Central memory CD4-positive, alpha-beta T cell (primary cell): ENCODE measurements at places on chromosomes 4 and X.

- DNase-seq = no peak
Observed at GRCh38 chrX:134407065-134407376, 52.9 kb upstream of the HPRT1 start.

GRCh38 chr4:109408711-109409110, 24.9 kb upstream of the SEC24B start:
- DNase-seq = no peak

- no peak for DNase-seq
Observed at GRCh38 chrX:77510007-77510406, 62.8 kb downstream of the FGF16 start.

- DNase-seq = no peak
Observed at GRCh38 chr4:60133375-60133774, 1066.8 kb upstream of the ADGRL3 start.

DNA sequence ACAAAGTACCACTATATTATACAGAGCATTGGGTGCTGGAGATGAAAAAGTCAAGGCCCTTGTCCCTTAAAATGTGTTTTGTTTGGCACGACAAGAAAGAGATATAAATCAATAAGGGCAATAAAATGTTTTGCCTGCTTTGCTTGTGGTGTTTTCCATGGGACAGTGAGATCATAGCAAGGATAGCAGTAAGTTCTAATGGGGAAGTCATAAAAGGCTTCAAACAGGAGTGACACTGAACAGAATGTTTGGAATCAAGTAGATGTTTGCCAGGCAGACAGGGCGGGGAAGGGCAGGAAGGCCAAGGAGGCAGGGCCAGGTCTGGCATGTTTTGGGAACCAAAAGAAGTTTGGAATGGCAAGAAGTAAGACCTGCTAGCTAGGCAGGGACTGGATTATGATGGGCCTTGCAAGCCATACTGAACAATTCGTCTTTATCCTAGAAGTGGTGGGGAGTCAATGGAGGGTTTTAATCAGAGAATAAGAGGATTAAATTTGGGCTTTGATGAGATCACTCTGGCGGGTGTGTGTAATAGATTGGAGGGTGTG, 16.4 kb downstream of the FGF2 start:
- DNase-seq = no peak

- no peak for DNase-seq
Observed at GRCh38 chr4:17865866-17866363, 55.1 kb downstream of the NCAPG start.

DNA sequence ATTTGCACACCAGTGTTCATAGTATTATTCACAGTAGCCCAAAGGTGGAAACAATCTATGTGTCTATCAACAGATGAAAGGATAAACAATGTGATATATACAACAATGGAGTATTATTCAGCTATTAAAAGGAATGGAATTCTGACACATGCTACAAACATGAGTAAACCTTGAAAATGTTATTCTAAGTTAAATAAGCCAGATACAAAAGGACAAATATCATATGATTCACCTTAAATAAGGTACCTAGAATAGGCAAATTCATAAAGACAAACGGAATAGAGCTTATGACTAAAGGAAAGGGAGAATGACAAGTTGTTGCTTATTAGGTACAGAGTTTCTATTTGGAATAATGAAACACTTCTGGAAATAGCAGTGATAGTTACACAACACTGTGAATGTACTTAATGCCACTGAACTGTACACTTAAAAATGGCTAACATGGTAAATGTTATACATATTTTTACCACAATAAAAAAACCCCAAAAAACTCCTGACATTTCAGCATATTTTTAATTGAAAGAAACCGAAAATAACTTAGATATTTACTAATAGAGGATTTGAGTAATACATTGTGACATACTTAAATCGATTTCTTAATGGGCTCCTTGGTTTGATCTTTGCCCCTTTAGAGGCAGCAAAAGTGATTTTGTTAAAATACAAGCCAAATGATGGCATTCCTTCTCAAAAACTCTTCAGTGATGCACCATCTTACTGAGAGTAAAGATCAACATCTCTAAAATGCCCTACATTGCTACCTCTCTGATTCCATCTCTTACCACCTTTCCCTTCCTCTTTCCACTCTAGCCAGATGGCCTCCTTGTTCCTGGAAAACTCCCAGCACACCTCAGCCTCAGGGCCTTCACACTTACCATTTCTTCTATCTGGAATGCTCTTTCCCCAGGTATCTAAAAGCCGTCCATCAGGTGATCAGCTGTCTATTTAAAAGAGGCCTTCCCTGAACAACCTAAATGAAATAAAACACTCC, 8.6 kb upstream of the CYP2U1 start:
- DNase-seq = no peak

DNA sequence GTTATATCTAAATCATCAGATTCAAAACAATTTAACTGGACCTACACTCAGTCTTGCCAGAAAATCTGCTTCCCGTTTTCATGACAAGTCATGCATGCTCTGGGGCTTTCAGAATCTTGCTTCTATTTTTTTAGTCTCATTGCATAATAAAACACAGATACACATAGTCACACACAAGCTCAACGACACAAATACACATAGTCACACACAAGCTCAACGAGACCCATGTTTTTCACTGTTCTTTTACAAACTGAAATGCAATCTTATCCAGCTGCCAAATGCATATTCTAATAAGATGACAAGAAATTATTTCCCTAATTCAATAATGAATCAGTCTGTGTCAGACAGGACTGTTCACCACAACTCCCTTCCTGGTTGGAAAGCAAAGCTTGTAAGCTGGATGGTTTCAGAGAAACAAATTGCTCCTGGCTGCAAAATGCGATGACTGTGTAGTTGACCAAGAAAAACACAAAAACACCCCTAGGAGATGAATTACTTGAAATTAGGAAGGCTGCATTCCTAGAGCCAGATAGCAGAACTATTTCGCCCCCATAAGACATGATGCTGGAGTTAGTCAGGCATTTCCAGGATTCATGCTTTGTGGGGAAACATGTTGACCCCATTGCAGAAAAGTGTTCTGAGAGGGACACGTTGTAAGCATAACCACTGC, 208.7 kb downstream of the CHIC2 start:
- DNase-seq = no peak

- no peak for DNase-seq
Observed at GRCh38 chrX:39905538-39905891, 192.2 kb downstream of the BCOR start.

DNA sequence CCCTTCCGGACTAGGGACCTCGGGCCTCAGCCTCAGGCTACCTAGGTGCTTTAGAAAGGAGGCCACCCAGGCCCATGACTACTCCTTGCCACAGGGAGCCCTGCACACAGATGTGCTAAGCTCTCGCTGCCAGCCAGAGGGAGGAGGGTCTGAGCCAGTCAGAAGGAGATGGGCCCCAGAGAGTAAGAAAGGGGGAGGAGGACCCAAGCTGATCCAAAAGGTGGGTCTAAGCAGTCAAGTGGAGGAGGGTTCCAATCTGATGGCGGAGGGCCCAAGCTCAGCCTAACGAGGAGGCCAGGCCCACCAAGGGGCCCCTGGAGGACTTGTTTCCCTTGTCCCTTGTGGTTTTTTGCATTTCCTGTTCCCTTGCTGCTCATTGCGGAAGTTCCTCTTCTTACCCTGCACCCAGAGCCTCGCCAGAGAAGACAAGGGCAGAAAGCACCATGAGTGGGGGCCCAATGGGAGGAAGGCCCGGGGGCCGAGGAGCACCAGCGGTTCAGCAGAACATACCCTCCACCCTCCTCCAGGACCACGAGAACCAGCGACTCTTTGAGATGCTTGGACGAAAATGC, at the start of gene WAS:
Gene WAS (plus strand): TSS at position 389 of the 572 bp plus-strand sequence. CDS start 55 bp downstream, at position 444.
- peak; percentile 59 for DNase-seq

GRCh38 chr4:7368296-7368695, 66.4 kb downstream of the PSAPL1 start:
- DNase-seq = no peak

GRCh38 chr4:68079928-68080327, 49.7 kb downstream of the TMPRSS11F start:
- no peak for DNase-seq

DNA sequence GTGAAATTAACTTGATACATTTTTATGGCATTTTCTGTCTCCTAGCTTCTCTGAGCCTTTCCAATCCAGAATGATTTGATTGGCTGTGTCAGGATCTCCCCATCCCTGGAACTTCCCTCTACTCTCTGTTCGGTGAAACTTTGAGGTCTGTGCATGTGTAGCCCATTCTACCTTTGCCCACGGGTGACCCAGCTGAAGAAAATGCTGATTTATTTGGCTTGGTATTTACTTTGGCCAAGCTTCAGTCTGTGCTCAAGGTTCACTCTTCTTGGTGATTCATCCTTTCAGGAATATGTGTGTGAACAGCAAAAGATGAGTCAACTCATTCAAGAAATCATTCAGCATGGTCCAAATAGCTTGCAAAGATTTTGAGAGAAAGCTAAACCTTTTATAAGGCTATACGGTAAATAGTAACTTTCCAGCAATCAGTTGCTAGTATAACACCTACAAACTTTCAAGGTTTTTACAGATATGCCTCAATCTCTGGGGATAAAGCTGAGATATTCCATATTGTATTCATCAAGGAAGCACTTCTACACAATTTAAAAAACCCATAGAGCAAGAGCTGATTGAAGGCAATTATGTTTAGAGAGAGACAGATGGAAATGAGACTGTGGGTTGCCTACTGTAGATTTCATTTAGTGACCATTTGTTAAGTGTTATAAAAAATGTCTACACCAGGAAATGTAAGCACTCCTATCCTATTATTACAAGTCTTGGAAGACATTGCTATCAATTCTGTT, 233.9 kb upstream of the CXXC4 start:
- no peak for DNase-seq

GRCh38 chrX:119502727-119503483, 34.7 kb downstream of the SLC25A5 start:
- peak; percentile 57 for DNase-seq

DNA sequence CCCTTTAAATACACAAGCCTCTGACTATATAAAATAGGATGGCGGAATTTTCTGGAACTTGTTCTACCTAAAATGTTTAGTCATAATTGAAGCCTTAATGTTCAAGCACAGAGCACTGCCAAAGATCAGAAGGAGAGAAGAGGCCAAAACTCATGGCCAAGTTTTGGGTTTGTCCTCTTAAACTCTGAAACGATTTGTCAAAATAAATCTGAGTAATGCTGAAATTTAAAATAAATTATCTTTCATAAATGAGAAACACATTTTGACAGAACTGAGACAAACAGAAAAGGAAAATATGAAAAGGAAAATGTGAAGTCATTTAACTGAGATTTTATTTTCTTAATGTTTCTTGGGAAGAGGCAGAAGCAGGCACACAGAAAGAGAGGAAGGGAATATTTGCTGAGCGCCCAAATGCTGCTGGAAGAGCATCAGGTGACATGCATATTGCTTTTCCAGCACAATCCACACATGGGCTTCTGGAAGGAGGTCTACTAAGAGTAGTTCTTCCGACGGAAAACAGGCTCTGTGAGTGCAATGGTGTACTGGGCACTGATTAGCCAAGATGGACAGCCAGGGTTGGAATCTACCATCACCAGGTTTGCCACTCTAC, 47.4 kb upstream of the ZNF518B start:
- no peak for DNase-seq

DNA sequence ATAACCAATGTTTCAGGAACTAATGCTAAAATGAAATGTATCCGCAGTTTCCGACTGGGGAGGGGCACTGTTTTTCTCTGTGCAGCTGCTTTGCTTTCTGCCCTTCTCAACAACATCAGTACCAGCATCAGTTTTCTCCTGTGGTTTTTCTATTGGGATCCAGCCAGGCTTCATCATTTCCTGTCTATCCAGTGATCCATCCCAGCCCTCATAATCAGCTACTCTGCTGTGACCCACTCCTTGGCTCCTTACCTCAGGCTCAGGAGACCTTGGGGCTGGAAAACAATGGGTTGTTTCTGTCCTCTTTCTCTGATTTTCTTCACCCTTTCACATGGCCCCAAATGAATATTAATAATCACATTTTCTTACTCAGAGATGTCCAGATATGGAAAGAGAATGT, 222.2 kb upstream of the DKK2 start:
- no peak for DNase-seq

DNA sequence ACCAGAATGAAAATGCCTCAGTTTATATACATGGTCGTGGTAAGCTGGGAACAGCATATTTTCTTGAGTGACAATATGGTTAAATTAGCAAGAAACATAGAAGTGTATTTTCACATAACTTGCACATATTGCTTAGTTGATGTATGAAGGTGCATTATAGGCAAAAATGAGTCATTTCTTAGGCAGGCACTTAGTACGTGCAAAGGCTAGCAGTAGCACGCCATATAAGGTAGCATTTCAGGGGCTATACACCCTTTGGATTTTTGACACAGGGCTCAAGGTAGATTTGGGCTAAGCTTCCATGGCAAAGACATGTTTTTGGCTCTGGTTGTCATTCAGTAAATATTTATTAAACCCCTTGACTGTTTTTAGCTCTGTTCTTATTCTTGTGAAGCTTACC, 33.1 kb downstream of the PCDH7 start:
- no peak for DNase-seq

- no peak for DNase-seq
Observed at GRCh38 chrX:77087529-77088169, 359.5 kb upstream of the FGF16 start.

DNA sequence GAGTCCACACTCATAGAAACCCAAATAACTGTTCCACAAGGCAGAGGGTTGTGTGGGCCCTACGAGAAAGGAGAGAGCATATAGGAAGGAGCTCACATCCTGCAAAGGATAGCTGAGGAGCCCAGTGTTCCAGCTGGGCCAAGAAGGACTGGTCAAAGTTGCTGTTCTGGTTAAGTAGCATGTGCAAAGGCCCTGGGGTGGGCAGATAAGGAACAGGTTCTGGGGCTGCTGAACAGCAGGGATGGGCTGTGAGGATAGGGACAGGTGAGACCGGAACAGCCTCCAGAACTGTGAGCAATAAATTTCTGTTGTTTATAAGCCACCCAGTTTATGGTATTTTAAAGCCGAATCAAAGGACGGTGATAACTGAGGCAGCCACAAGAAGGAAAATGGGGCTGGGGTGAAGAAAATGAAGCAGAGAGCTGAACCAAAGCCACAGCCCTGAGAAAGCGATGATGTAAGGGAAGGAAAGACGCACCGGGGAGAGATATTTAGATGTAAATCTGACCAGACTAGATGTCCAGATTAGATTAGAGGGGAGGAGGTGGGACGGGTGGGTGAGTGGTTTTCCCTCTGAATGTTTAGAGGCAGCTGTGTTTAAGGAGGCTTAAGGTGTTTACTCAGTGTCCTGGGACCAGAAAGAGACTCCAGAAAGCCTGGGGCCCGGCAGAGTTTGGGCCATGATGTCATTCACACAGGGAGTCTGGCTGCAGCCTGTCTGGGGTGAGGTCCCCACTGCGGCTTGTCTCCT, 180.8 kb upstream of the BCOR start:
- peak; percentile 70 for DNase-seq

GRCh38 chrX:138711399-138712347, at the start of gene FGF13:
Gene FGF13, minus strand, starts transcription at chrX:138711717. Its CDS starts 714 bp downstream, at chrX:138711003.
- no peak for DNase-seq

GRCh38 chr4:9989918-9990635, 31.2 kb downstream of the SLC2A9 start:
- no peak for DNase-seq

- no peak for DNase-seq
Observed at GRCh38 chr4:102678107-102678506, 82.7 kb downstream of the MANBA start.

- no peak for DNase-seq
Observed at GRCh38 chrX:27163236-27163635, 299.9 kb downstream of the PPP4R3C start.
